ENCODE measurements at places on chromosomes 4 and X. TPM values are rescaled to one million over a fixed set of nuclear protein-coding genes. Genes with fewer than 3 reads are reported as not detected.

The FAM47A gene
- total RNA-seq = not detected

GRCh38 chr4:122687531-122688061 lies 44.9 kb upstream of the BBS12 start:
- DNase-seq = no peak

The RPL36A gene
- total RNA-seq = 757 TPM

The SSX4 gene
- not detected for total RNA-seq

GRCh38 chr4:166257276-166257675 lies 384.2 kb downstream of the TLL1 start:
- DNase-seq = no peak

GRCh38 chrX:2684256-2684655 lies 6.8 kb upstream of the CD99 start:
- no peak for DNase-seq

DNA sequence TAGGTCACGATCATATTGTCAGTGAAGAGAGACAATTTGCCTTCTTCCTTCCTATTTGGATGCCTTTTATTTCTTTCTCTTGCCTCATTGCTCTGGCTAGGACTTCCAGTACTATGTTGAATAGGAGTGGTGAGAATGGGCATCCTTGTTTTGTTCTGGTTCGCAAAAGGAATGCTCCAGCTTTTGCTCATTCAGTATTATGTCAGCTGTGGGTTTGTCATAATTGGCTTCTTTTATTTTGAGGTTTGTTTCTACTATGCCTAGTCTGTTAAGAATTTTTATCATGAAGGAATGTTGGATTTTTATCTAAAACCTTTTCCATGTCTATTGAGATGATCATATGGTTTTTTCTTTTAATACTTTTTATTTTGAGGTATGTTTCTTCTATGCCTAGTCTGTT lies 152.3 kb upstream of the MAD2L1 start:
- DNase-seq = peak; percentile 35

The BEX3 gene
- 154 TPM for total RNA-seq

- DNase-seq = peak; percentile 42
Measured at GRCh38 chr4:174377613-174378012, 93.9 kb downstream of the CEP44 start.

The CT45A1 gene
- total RNA-seq = not detected

The PRMT9 gene
- 8.6 TPM for total RNA-seq

DNA sequence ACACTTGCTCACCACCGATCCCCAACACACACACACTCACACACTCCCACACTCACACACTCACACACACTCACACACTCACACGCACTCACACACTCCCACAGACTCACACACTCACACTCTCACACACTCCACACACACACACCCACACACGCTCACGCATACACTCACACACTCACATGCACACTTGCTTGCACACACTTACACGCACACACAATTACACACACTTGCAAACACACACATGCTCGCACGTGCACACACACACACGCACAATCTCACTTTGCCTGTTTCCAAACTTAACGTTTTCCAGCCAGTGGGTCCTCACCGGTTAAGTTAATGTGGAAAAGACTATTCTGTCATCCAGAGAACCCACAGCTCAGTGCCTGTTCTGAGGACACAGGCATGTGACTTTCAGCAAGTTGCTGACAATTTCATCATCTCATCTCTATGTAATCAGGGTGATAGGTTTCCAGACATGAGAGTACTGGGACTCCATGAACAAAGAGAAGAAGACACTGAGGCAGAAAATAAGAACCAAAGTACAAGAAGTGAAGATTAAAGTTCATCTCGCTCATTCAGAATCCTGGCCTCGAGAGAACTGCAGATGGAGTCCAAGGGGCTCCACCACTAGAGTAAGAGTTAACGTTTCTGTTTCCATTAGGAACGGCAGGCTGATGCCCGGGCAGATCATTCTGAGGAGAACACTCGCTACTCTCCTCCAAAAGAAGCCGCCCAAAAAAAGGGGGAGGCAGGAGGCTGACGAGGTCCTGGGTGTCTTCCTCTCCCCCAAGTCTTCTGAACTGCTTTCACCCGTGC lies 153.2 kb upstream of the FRG1 start:
- DNase-seq = peak; percentile 45

DNA sequence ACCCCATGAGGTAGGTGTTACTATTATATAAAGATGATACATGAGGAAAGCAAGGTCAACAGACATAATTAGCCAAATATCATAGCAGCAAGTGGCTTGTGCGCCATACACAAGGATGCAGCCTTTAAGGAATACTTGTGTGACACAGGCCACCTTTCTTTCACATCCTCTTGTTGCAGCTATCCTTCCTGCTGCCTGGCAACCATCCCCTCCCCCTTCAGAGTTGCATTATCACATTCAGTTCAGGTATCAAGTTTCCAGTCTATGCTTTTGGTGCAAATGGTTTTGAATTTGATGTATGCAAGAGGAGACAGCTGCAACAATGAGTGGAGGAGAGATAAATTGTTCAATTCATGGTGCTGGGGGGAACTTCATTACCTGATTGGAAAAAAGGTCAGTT lies 6.4 kb downstream of the ZCCHC18 start:
- no peak for DNase-seq

The GPAT3 gene
- 1.7 TPM for total RNA-seq

The POLR2B gene
- total RNA-seq = 86.1 TPM

The ITGB1BP2 gene
- total RNA-seq = 0.22 TPM

The USP17L11 gene
- total RNA-seq = not detected

DNA sequence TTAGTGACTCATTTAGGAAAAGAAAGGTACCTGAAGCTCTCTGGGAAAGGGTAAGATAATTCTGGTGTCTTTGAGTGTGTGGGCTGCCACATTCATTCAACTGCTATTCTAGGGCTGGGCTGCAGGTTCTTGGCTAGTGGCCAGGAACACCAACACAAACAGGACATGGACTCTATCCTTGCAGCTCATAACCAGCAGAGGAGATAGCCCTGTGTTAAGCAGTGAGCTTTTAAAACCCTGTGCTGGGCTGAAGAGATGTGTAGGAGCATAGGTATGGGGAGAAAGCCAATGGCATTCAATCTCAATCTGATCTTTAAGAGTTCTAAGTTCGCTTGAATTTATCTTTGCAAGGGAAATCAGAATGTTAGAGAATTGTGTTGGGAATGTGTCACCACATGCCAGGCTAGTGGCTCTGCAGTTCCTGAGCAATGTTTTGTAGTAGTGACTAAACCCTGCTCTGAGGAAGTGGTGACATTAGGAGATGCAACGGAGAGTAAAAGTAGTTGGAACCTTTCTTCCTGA lies 39.2 kb downstream of the SGMS2 start:
- peak; percentile 53 for DNase-seq

DNA sequence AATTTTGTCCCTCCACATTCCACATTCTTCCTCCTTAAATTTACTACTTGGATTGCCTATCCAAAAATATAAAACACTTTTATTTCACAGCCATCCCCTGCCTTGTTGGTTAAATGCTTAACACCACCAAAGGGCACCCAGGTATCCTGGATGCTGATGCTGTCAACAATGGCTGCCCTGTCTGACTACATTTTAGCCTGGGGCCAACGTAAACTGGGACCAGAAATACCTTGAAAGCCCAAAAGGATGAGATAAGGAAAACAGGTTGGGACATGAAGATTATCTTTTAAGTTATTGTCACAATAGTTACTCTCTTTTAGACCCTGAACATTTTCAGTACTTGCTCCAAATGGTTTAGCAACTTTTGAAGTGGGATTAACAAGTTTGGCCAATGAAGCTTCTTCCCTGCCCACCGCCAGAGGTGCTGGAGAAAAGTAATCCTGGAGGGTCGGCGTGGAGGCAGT lies 775 bp upstream of the YIPF6 start:
- peak; percentile 33 for DNase-seq

Data from GM23248 (cell line).